Neural progenitor cell (in vitro differentiated cells): ENCODE measurements at places on chromosomes 5 and 9.

DNA sequence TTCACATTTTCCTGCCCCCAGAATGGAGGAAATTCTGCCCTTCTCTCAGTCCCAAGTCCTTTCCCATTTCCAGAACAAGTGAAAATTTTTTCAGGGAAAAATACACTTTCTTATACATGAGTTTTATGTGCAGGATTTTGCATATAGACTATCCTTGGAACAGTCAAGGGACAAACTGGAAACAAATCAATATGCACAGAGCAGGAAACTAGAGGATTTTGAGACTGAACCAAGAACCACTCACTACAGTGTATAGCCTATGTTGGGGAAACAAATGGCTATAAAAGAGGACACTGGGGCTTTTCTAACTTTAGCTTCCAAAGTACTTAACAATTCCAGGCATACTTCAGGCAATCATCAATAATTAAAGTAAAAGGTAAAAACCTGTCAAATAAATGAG is 1036.1 kb upstream of the ARRDC3 start:
- DNase-seq = no peak

GRCh38 chr5:79893976-79894375 is 97.1 kb downstream of the MTX3 start:
- DNase-seq = no peak

- DNase-seq = peak; percentile 6
These were observed 33.0 kb upstream of the CCDC112 start for GRCh38 chr5:115329475-115329874.

DNA sequence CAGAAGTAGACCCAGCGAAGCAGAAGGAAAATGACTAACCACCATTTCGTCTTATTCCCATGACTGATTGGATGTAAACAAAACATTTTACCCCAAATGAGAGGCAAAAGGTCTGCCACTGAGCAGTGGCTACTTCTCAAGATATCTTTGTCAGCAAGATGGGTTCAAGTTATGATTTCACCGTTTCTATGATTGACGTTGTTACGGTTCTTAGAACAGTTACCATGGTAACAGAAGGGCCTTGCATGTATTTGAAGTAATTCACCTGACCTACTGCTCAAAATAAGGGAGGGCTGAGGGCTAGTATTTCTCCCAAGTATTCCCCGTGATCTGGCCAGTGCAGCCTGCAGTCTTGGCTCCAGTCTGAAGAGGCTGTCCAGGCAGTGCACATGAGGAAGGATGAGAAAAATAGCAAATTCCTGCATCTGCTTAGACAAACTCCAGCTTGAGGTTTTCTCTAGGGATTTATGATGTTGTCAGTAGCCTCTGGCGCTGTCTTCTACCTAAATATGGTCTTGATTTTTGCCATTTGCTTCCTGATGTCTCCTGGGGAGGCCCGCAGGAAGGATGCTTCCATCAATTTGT is 372.7 kb downstream of the TMEM38B start:
- DNase-seq = no peak
